CD8-positive, alpha-beta memory T cell (primary cell): ENCODE measurements at places on chromosomes 1 and 21.

DNA sequence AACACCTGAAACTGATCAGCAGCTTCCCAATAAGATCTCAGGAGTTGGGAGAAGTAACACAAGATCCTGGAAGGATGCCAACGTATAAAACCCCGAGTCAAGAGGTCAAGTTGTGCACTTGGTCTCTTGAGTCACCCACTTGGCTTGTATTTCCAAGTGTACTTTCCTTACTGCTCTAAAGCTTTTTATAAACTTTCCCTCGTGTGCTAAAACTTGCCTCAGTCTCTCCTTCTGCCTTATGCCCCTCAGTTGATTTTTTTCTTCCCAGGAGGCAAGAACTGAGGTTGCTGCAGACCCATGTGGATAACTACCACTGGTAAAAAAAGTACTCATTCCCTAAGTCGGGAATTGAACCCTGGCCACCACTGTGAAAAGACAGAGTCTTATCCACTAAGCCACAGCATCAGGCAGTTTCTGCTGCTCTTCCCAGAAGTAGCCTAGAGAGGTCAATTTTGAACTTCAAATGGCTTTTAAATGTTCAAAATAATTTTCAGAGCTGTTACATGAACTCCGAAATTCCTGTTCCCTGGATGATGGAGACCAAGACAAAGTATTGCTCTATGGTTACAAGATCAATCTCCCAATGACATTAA, 28.9 kb downstream of the ITLN2 start:
- no peaks in the 10 kb centered on the region for H3K36me3 ChIP-seq
- no peak for DNase-seq
- H3K4me3 ChIP-seq, result no peak overlapping the region
- H3K27me3 ChIP-seq, result no peaks in the 10 kb centered on the region
- no peaks in the 10 kb centered on the region for H3K4me1 ChIP-seq

DNA sequence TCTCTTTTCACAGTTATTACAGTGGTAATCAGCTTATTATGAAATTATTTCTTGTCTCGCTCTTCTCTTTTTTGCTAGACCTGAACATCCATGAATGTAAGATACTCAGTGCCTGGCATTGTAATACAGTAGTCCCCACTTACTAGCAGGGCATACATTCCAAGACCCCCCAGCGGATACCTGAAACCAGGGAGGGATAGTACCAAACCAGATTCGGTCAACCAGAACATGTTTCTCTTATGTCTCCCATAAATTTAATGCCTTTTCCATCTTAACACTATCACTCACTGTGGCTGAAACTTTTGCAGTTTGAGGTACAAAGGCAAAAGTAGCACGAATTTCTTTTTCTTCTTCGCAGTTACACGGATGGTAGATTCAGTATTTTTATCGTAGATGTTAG, 24.6 kb upstream of the B3GALT2 start:
- no peak for DNase-seq
- H3K4me3 ChIP-seq, result no peak overlapping the region
- H3K27me3 ChIP-seq, result no peaks in the 10 kb centered on the region

GRCh38 chr1:30768830-30769718, 11.5 kb upstream of the LAPTM5 start:
- H3K27ac ChIP-seq, result peak overlapping the region; percentile 88
- DNase-seq, result no peak
- H3K36me3 ChIP-seq, result no peaks in the 10 kb centered on the region
- H3K4me3 ChIP-seq, result no peak overlapping the region

DNA sequence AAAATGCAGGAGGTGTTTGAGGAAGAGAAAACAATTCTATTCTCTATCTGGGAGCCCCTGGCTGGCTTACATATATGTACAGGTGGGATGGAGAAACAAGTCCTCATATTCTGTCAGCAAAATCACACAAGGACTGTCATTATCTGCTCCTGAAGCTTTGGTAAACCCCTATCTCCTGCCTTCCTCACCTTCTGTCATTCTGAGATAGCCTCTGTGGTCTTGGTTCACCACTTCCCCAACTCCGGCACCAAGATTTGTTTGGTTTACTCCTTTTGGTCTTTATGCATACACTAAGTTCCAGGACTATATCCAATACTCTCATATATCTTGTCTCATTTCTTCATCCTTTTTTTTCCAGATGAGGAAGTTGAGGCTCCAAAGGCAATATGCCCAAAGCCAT, 551.1 kb downstream of the PLPP3 start:
- no peak overlapping the region for H3K27ac ChIP-seq
- no peaks in the 10 kb centered on the region for H3K27me3 ChIP-seq
- no peak for DNase-seq
- H3K4me1 ChIP-seq, result no peaks in the 10 kb centered on the region
- H3K4me3 ChIP-seq, result no peak overlapping the region

DNA sequence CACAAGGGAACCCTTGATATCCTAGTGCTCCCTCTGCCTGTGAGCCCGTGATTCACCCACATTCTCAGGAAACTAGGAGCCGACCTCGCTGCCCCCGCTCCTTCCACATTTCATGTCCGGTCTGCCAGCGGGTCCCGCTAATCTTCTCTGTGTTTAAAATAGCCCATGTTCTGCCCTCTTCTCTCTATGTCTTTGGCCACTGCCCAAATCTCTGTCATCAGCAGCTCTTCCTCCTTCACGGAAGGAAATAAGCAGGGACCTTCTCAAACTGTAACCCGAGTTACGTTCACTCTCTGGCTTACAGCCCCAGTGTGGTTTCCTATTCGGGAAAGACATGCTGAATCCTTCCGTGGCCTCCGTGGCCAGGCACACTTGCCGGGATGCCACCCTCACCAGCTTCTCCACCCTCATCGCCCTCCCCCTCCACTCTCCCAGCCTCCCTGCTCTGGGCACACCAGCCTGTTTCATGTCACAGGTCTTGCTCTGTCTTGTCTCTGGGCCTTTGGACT, 21.1 kb upstream of the UBXN10 start:
- H3K4me3 ChIP-seq, result no peak overlapping the region
- no peaks in the 10 kb centered on the region for H3K36me3 ChIP-seq
- H3K27me3 ChIP-seq, result no peaks in the 10 kb centered on the region
- H3K27ac ChIP-seq, result no peak overlapping the region
- DNase-seq, result no peak

DNA sequence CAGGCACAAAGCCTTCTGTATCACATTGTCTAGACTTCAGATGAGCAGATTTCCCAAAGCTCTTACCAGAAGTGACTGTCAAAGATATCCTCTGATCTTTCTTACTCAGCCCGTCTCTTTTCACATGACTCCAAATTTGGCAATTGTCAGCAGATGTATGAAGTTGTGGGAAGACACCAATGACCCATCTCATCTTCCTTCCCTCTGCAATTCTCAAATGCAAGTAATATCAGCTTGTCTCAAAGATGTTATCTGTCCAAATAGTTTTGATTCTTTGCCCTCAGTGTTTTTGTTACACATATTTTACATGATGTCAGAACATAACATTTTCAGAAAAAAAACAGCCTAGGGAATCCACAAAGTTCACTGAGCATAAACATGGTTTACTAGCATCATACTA, 45.1 kb upstream of the RGS2 start:
- no peak for DNase-seq
- no peaks in the 10 kb centered on the region for H3K27me3 ChIP-seq
- H3K36me3 ChIP-seq, result no peaks in the 10 kb centered on the region
- H3K4me1 ChIP-seq, result no peaks in the 10 kb centered on the region

DNA sequence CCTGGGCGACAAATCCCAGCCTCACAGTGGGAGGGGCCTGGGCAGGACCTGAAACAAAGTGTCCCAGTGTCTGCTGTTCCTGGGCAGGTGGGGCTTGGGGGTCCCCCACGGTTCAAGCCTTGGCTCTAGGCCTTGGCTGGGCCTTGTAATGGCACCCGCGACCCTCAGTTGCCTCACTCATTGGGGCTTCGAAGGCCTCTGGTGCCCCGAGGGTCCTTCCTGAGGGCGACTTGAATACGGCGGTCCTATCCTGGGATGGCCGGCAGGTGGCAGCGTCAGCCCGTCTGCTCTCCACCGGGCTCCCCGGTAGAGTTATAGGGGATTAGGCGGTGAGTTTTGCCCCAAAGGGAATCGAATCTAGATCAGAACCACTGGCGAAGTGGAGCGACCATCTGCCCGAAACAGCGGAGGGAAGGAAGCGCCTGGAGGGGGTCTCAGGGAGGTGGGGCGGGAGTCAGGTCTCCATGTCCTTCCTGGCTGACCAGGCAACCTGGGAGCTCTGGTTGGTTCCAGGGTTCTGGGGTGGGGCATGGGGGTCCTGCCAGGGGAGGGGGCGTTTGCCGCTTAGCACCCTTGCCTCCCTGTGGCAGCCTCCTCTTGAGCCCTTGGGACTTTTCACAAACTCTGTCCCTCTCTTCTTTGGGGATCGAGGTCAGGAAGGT, 2.1 kb upstream of the PEX10 start:
- H3K4me1 ChIP-seq, result peaks cover 55% of the 10 kb centered on the region
- no peaks in the 10 kb centered on the region for H3K27me3 ChIP-seq
- peak overlapping the region; percentile 78 for H3K4me3 ChIP-seq
- H3K27ac ChIP-seq, result peak overlapping the region; percentile 90

GRCh38 chr1:219587801-219588561, 24.9 kb downstream of the ZC3H11B start:
- no peaks in the 10 kb centered on the region for H3K36me3 ChIP-seq
- no peaks in the 10 kb centered on the region for H3K27me3 ChIP-seq
- DNase-seq, result no peak
- no peak overlapping the region for H3K4me3 ChIP-seq
- no peak overlapping the region for H3K27ac ChIP-seq

DNA sequence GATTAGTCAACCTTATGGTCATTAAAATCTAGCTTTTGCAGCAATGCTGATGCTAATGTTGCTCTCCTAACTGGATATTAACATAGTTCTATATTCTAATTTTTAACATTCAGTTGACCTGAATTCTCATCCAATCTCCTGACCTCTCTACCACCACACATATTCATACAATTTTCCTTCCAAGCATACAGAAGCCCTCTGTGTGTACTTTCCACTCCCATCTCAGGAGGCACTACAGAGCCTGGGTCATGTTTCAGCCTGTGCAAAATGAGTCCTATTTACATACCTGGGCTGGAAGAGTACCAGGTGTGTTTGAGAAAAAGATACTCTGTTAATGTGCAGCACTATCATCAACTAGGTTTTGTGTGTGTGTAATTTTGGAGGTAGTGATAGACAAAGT, 486.3 kb downstream of the NEGR1 start:
- no peaks in the 10 kb centered on the region for H3K27me3 ChIP-seq
- H3K36me3 ChIP-seq, result no peaks in the 10 kb centered on the region
- no peaks in the 10 kb centered on the region for H3K4me1 ChIP-seq
- no peak overlapping the region for H3K27ac ChIP-seq
- no peak overlapping the region for H3K4me3 ChIP-seq
